Activated CD4-positive, alpha-beta T cell treated with anti-CD3 and anti-CD28 coated beads, Interleukin-2, amount 50 U/mL, for 16 hours (primary cell): ENCODE measurements at places on chromosomes 6 and 20.
A peak's percentile ranks its signal among the peaks of the same experiment; 100 is the strongest.

GRCh38 chr6:26328265-26328844, 36.6 kb upstream of the BTN3A2 start:
- no peak for DNase-seq

DNA sequence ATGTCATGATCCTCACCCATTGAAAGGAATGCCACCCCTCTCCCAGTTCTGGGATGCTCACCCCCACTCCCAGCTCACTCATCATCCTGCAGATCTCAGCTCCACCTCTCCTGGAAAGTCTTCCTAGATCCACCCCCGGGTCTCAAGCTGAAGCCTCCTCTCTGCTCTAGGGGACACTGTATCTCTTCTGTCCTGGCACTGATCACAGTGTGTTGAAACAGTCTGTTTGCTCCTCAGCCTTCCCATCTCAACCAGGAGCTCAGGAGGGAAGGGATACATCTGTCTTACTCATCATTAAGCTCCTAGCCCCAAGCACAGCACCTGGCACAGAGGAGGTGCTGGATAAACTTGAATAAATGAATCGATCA, 80.1 kb downstream of the MRPL14 start:
- DNase-seq = no peak

DNA sequence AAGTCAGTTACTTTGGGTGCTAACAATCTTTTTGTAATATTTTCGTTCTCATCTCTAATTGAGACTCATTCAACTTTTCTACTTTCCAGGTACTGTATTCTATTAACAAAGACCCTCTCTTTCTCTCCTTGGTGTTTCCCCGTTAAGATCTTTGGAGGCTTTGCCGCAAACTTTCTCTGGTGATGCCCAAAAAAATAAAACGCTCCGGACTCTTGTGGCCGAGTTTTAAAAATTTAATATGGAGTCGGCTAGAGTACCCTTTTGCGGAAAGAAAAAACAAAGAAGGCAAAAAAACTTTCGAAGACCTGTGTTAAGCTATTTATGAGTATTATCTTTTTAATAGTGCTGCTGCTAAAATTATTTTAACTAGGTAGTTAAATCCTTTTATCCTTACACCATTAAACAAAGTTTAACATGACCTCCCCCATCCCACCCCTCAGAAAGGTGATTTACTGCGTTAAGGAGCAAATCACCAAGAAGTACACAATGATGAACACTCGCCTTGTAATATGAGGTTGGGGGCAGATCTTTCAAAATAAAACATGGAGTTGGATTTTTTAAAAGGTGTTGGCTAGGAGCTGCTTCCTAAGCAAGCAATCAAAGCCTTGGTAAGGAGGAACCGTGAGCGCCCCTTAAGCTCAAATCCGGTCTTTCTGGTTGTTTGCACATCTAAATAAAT, 10.0 kb downstream of the SIM1 start:
- DNase-seq = no peak

- no peak for DNase-seq
These were observed 25.6 kb upstream of the MBOAT1 start for GRCh38 chr6:20237677-20238460.

DNA sequence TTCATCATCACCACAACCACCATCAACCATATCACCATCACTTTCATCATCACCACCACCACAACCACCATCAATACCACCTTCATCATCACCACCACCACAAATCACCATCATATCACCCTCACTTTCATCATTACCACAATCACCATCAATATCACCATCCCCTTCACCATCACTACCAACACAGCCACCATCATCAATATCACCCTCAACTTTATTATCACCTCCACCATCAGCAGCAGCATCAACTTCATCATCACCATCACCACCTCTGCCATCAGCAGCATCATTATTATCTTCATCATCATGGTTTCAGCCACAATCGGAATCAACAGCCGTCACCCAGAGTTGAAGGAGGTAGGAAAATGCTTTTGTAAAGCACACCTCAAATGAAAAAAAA, 225.7 kb upstream of the SULF2 start:
- DNase-seq = no peak

- no peak for DNase-seq
These were observed 212.0 kb upstream of the SSTR4 start for GRCh38 chr20:22823119-22823518.

- DNase-seq = peak; percentile 92
These were observed 2.0 kb downstream of the MYB start for GRCh38 chr6:135183002-135183531.

GRCh38 chr6:56021943-56022342, 146.6 kb upstream of the BMP5 start:
- DNase-seq = no peak

DNA sequence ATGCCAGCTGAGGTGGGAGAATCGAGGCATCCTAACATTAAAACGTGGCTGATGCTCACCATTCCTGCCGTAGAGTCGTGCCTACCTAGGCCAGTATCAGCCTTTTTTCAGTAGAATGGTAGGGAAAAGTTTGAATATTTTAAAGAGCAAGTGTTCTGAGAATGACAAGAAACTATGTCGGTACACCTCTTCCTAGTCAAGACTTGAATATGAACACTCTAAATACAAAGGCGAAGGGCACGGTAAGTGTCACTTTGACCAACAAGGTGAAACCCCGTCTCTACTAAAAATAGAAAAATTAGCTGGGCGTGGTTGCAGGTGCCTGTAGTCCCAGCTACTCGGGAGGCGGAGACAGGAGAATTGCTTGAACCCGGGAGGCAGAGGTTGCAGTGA, 1.0 kb downstream of the GINM1 start:
- no peak for DNase-seq

DNA sequence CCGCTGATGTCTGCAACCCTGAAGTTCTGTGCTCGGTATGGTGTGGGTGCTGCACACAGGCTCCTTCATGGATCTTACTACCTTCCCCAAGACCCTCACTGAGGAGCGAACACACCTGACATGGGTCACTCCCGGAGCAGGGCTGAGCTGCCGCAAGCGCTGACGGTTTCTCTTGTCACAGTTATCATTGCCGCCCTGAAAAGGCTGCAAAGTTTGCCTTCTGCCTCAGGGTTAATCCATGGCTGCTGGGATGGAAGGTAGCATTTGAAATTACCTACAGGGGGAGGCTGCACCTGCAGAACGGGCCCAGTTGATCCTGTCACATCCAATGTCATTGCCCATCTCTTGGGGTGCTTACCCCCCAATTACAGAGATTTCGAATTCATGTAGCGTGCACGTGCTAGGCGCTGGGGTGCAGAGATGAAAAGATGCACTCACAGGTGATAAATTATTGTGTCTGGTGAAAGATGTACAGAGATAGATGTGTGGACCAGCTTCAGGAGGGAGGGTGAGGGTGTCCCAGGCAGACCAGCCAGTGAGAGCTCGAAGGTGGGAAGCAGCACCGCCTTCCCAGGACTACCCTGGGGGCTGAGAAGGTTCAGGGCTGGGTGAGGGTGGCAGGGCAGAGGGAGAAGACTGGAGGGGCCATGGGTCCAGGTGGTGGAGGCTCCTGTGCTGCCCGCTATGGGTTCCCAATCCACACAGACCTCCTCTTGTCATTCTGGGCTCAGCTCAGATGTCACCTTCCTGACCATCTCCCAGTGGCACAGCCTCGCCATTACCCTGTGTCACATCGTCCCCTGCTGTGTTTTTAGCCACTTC, 120.1 kb downstream of the SYCP2 start:
- DNase-seq = no peak

GRCh38 chr20:4242376-4242775, 227.0 kb upstream of the RNF24 start:
- DNase-seq = no peak

DNA sequence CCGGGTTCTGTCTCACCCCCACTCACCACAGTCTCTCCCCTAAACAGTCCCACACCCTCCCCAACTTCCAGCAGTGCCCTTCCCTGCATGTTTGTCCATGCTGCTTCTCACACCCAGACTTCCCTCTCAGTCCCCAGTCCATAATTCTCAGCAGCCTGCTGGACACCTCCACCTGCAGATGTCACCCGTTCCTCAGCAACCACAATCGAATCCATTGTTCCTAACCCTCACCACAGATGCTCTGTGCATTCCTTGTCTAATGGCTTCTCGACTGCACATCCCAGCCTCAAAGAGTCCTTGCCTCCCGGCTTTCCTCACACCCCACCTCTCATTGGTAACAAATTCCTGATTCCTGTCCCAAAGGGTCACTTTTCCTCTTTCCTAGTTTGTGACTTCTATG, 55.6 kb downstream of the GOPC start:
- no peak for DNase-seq

- no peak for DNase-seq
These were observed 489.5 kb downstream of the CDH26 start for GRCh38 chr20:60447703-60448102.

GRCh38 chr6:41747256-41748101, at the start of gene PGC:
Gene PGC, minus strand, starts transcription at chr6:41747397. Its CDS starts 63 bp downstream, at chr6:41747334.
- DNase-seq = no peak
